ENCODE measurements at places on chromosomes 16 and 17. TPM values are rescaled to one million over a fixed set of nuclear protein-coding genes. Genes with fewer than 3 reads are reported as not detected.

- no peaks in the 10 kb centered on the region for H3K27me3 ChIP-seq
- no peaks in the 10 kb centered on the region for H3K4me1 ChIP-seq
- H3K27ac ChIP-seq = no peak overlapping the region
- no peaks in the 10 kb centered on the region for H3K36me3 ChIP-seq
- no peak overlapping the region for H3K4me3 ChIP-seq
- no peak for DNase-seq
These were observed 7.4 kb downstream of the SCARF1 start for GRCh38 chr17:1638171-1638590.

GRCh38 chr16:2337431-2338296 lies 2.9 kb downstream of the ABCA3 start:
- no peak overlapping the region for H3K4me3 ChIP-seq
- H3K36me3 ChIP-seq = no peaks in the 10 kb centered on the region
- DNase-seq = no peak
- peaks cover 11% of the 10 kb centered on the region for H3K4me1 ChIP-seq
- no peak overlapping the region for H3K27ac ChIP-seq

Gene AHSP
- not detected for total RNA-seq

Gene G6PC1
- total RNA-seq = not detected

Gene P2RX5
- total RNA-seq = 12.0 TPM

Gene MYH2
- not detected for total RNA-seq

GRCh38 chr17:34126965-34127364 lies 128.1 kb upstream of the CCL2 start:
- H3K4me3 ChIP-seq = no peak overlapping the region
- H3K4me1 ChIP-seq = no peaks in the 10 kb centered on the region
- H3K27ac ChIP-seq = no peak overlapping the region
- H3K36me3 ChIP-seq = no peaks in the 10 kb centered on the region
- DNase-seq = no peak

- no peak overlapping the region for H3K27ac ChIP-seq
- no peaks in the 10 kb centered on the region for H3K27me3 ChIP-seq
- no peak overlapping the region for H3K4me3 ChIP-seq
- H3K36me3 ChIP-seq = peaks cover 40% of the 10 kb centered on the region
These were observed 36.8 kb downstream of the ADCY7 start for GRCh38 chr16:50303041-50303604.

Gene CD300LG
- not detected for total RNA-seq

Gene NFATC3
- total RNA-seq = 91.1 TPM

DNA sequence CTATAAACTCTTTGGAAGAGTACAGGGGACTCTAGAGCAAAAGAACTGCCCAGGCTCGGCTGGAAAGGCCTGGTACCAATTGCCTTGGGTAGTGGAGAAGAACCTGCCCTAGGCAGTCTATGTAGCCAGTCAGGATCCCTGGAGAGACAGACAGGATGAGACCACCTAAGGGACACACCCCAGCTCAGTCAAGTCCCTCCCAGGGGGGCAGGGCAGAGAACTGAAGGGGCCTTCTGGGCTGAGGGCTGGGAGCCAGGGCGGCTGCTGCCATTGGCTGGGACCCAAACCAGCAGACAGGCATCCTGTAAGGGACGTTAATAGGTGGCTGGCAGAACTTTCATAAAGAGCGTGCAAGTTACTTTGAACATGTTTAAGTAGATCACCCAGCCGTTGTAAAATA lies 12.8 kb upstream of the SLC38A8 start:
- no peak overlapping the region for H3K27ac ChIP-seq
- H3K4me1 ChIP-seq = no peaks in the 10 kb centered on the region
- H3K27me3 ChIP-seq = no peaks in the 10 kb centered on the region
- no peak for DNase-seq
- H3K4me3 ChIP-seq = no peak overlapping the region

- H3K4me1 ChIP-seq = no peaks in the 10 kb centered on the region
- no peaks in the 10 kb centered on the region for H3K27me3 ChIP-seq
- no peak overlapping the region for H3K4me3 ChIP-seq
- no peak overlapping the region for H3K27ac ChIP-seq
These were observed 14.6 kb upstream of the DHX8 start for GRCh38 chr17:43469145-43469544.

DNA sequence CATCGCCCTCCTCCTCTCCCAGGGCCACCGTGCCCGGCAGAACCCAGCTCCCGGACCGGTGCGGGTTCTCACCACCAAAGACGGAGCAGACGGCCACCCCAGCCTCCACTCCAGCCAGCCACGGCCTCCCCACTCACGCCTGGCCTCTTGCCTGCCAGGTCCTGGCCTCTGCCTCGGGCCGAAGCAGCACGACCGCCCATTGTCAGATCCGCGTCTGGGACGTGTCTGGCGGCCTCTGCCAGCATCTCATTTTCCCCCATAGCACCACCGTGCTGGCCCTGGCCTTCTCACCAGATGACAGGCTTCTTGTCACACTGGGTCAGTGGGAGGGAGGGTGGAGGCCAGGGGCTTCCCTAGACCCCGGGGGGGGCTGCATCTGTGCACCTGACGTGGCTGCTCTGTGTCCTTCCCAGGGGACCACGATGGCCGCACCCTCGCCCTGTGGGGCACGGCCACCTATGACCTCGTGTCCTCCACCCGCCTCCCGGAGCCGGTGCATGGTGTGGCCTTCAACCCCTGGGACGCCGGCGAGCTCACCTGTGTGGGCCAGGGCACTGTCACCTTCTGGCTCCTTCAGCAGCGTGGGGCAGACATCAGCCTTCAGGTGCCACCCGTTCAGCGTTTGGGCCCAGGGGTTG lies 6.6 kb upstream of the RHOT2 start:
- no peaks in the 10 kb centered on the region for H3K27me3 ChIP-seq
- H3K4me3 ChIP-seq = no peak overlapping the region
- no peak for DNase-seq

Gene NLGN2
- 6.6 TPM for total RNA-seq
